ENCODE measurements at places on chromosomes 2 and 18.

DNA sequence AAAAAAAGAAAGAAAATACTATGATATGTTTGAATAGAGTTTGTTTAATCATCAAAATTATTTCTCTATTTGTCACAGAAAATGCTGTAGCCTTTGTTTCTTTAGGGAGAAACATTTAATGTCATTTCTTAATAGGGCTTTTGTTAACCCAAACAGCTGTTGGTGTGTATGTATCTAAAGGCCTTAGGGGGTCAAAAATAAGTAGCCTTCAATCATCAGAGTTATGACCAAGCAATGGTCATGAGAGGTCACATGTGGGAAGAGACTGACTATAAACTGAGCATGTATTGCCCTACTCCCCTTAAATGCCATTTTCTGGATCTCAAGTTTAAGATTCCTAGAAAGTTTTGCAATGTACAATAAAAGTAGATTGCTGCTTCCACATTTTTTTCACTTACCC is 22.7 kb downstream of the HNMT start:
- no peak for ATAC-seq

GRCh38 chr2:71643674-71644357 is 190.5 kb downstream of the DYSF start:
- ATAC-seq: no peak

GRCh38 chr18:35786365-35787042 is 186.0 kb upstream of the RMP24 start:
- ATAC-seq: no peak

DNA sequence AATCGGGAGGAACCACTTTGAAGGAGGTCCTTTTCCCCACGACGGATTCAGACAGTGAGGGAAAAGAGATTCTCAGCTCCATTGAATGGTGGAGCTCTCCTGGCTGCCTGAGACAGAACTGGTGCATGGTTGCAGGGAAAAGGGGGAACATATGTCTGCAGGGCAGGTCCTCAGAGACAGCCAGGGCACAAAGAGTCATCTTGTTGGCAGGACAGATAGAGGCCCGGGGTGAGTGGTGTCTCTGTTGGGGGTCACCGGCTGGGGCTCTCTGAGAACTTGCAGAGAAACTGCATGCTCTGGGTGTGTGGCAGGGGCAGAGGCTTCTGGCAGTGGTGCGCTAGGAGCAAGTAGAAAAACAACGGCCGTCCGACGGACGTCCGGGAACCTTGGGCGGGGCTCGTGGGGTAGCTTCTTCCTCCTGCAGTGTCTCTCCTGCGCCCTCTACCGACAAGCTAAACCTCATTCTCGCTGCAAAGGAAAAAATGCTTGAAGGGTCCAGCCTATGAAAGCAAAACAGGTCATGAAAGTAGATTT is 94.3 kb downstream of the CDCA7 start:
- ATAC-seq: no peak

DNA sequence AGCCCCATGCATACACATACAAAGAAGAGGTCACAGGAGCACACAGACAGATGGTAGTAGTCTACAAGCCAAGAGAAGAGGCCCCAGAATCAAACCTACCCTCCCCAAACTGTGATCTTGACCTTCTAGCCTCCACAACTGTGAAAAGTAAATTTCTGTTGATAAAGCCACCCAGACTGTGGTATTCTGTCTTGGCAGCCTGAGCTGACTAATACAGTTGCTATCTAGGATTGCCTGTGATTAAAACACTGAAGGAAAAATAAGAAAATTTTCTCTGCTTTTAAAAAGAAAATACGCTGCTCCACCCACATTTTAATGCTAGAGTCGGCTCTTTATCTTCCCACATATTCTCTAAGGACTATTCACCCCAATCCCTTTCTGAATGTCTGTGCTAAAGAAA is 143.7 kb upstream of the TMEM200C start:
- no peak for ATAC-seq

- no peak for ATAC-seq
Measured at GRCh38 chr2:240364582-240364960, 70.9 kb upstream of the GPC1 start.

GRCh38 chr2:106165029-106165428 is 29.1 kb downstream of the UXS1 start:
- no peak for ATAC-seq

DNA sequence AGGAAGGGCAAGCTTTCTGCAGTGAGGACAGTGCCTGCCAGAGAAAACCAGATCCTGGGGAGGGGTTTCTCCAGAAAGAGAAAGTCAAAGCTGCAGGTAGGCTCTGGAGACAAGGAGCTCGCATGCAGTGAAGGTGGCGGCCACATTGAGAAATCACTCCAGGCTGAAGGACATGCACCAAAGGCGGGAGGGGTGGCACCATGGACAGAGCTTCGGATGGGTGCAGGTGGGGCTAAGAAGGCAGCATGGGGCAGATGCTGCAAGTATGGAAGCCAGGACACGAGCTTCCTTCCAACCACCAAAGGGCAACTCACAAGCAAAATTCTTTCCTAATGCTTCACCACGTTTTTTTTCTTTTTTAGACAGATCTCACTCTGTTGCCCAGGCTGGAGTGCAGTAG is 104.4 kb upstream of the SLC35G4 start:
- ATAC-seq: no peak

GRCh38 chr2:114550364-114550763 is 107.9 kb downstream of the DPP10 start:
- ATAC-seq: no peak

DNA sequence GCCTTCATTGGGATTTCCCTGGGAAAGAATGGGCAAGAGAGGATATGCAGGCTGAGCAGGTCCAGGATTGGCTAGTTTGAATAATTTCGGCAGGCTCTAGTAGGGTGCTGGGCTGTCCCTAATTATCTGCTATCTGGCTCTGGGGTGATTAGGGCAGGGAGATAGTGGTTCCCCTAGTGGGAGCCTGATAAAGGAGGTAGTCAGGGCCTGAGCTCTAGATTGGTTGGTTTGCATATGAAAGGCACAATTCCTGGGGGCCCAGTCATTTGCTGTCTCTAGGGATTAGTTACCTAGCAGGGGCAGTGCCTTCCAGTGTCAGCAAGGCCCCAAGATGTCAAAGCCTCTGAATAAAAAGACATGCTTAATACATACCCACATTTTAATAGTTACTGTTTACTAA is 690.1 kb upstream of the KLHL29 start:
- ATAC-seq: no peak

DNA sequence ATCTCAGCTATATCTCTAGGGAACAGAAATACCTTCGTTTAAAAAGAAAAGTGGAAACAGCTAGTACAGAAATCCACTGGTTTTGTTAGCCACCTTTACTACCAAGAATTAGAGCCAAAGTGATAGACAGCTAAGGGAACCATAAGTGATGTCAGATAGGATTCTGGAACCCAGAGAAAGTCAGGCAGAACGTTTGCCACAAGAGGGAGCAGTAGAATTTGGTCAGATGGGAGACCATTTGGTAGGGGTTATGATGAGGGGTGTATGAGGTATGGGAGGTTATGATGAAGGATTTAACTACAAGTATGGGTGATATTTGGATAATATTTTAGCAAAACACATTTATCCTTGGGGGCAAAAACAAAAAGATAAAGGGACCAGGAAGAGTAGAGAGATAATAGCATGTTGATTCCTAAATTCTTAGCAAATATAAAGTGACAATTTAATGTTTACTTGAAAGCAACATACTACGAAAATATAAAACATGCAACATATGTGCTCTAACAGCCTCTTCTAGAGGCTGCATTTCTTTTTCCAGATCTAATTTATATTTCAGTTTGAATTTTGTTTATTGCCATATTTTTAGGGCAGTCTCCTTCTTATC is 3.3 kb downstream of the SLC8A1 start:
- no peak for ATAC-seq

- ATAC-seq: no peak
Measured at GRCh38 chr2:208269091-208269490, 3.0 kb downstream of the PIKFYVE start.

DNA sequence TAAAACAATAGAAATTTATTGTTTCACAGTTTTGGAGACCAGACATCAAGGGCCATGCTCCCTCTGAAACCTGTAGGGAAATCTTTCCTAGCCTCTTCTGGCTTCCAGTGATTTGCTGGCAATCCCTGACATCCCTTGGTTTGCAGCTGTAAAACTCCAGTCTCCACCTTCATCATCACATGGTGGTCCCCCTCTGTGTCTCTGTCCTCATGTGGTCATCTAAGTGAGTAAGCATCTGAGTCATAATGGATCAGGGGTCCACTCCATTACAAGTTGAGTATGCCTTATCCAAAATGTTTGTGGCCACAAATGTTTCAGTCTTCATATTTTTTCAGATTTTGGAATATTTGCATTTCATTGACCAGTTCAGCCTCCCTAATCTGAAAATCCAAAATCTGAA is 5.6 kb upstream of the SGPP2 start:
- ATAC-seq: no peak

DNA sequence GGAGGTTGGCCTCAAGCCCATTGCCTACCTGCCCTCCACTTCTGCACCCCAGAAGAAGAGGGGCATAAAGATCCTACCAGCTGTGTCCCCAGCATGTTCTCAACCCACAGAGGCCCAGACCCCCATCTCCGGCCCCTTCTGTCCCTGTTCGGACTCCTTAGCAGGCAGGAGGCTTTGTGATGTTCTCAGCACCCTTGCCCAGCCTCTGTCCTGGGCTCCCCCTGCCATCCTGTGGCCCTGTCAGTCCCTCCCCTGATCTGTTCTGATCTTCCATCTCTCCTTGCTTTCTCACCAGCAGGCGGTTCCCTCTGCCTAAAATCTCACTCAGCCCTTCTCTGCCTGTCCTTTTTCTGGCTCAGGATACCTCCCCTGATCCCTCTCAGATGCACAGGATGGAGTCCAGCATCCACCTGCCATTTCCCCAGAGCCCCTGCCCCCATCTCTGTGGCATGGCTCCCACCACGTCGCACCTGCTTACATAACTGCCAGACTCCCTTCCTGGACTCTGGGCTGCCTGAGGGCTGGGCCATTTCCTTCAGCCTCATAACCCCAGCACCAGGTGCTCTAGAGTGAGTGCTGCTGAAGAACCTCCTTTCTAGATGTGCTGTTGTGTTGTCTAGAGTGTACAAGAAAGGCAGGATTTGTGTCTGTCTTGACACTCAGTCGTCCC is 134.0 kb downstream of the CTIF start:
- no peak for ATAC-seq

DNA sequence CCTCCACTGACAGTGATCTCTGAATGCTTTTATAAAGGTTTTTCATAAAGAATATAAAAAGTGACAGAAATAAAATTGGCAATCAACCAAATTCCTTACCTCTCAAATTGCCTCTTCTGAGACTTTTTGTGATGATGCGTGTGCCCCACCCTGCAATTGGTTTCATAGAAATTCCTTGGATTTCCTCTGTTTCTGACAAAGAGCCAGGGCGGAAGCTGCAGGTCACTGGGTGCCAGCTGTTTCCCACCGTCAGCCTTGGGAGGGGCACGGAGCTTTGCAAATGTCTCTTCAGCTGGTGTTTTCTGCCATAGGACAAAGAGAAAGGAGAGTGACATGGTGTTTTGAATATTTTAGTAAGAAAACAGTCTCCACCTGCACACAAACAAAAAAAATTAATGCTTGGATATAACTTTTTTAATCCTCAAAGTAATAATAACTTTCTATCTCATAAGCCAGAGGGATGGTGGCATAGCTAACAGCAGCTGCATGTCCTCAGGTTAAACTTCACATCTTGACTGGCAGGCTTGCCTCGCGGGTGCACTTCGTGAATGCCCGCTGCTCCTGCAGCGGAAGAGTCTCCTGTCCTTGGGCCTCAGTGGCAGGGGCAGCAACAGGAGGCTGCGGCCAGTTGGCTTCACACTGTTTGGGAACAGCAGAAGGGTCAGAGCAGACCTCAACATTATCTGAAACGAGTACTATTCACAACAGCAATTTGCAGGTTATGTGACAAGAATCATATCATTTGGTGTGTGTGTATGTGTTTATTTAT is 24.7 kb downstream of the AGAP1 start:
- ATAC-seq: no peak

DNA sequence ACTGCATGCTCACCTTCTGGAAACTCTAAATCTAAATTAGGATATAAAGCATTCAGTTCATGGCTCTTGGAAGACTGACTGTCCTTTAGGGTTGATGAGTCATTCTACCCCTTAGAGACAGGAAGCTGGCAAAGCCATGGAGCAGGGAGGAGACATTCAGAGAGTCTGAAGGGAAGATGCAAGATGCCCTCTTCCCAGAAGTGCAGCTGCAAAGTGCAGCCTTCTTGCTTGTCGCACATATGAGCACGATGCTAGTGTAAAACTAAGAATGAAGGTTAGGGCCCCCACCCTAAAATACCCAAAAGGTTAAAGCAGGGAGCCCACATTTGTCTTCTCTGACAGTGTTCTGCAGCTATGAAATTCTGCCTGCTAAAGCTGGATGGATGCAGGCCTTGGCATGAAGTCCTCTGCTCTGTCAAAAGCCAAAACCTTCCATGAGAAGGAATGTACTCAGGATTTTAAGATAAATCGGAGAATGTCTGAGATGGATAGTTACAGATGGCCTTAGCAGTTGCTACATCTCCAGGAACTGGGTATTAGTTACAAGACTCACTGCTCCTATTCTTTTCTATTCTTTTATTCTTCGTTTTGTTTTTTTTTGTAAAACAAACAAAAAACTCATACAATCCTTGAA is 89.7 kb downstream of the POLE4 start:
- ATAC-seq: no peak

GRCh38 chr18:42340423-42341009 is 385.5 kb downstream of the PIK3C3 start:
- no peak for ATAC-seq

DNA sequence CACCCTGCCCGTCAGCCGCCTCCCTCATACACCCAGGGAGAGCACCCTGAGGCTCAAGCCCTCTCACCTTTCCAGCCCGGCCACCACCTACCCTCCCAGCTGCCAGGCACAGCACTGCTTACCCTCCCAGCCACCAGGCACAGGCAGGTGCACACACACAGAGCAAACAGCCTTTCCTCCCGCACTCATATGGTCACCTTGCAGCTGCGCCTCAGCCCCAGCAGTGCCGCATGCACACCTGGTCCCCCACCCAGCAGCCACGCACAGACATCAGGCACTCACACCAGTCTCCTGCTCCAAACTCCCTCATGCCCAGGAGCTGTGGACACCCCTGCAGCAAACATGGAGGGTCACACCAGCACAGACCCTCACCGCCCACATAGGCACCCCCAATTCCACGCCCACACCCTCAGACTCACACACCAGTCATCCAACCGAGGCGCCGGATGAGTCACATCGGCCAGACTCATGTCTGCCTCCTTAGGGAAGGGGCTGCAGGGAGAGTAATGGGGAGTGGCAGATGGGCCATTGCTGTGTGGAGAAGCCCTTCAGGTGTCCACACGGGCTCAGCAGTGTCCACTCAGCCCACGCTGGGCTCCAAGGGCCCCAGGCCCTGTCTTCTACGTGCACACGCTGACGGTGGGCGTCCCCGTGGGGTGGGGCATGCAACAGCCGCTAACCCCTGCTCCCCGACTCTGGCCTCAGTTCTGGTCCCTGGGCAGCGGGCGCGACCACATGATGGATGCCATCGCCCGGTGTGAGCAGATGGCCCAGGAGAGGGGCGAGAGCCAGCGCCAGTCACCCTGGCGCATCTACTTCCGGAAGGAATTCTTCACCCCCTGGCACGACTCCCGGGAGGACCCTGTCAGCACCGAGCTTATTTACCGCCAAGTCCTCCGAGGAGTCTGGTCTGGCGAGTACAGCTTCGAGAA is 22.3 kb upstream of the GPR17 start:
- ATAC-seq: no peak

- ATAC-seq: no peak
Measured at GRCh38 chr2:106174056-106174455, 20.0 kb downstream of the UXS1 start.

Measured in activated CD4-positive, CD25-positive, alpha-beta regulatory T cell treated with anti-CD3 and anti-CD28 coated beads, Interleukin-2, amount 50 U/mL, for 24 hours (primary cell).